ENCODE measurements at places on chromosomes 7 and 10. TPM values are rescaled to one million over a fixed set of nuclear protein-coding genes. Genes with fewer than 3 reads are reported as not detected.
A peak's percentile ranks its signal among the peaks of the same experiment; 100 is the strongest.

ARF5 gene
- 87.6 TPM for total RNA-seq

IFIT2 gene
- 2.0 TPM for total RNA-seq

OR2A12 gene
- total RNA-seq, result not detected

THSD7A gene
- total RNA-seq, result 0.82 TPM

TAS2R4 gene
- total RNA-seq, result 1.3 TPM

MEOX2 gene
- total RNA-seq, result not detected

TRPV5 gene
- total RNA-seq, result 0.13 TPM

KLF14 gene
- total RNA-seq, result not detected

SEC31B gene
- total RNA-seq, result 67.0 TPM

OR2A5 gene
- not detected for total RNA-seq

SLC18A2 gene
- total RNA-seq, result not detected

ENO4 gene
- not detected for total RNA-seq

LZTS2 gene
- 24.8 TPM for total RNA-seq

- peak; percentile 64 for ATAC-seq
These were observed 64.6 kb downstream of the KLF6 start for GRCh38 chr10:3720228-3721019.

- ATAC-seq, result no peak
These were observed 8.7 kb upstream of the CDHR1 start for GRCh38 chr10:84185526-84186175.

- ATAC-seq, result no peak
These were observed 482 bp upstream of the CLDN12 start for GRCh38 chr7:90402785-90403173.

GRCh38 chr7:115475761-115476385 lies 554.0 kb downstream of the MDFIC start:
- ATAC-seq, result peak; percentile 57

GRCh38 chr10:71948496-71949067 lies 15.6 kb upstream of the CHST3 start:
- no peak for ATAC-seq

DNA sequence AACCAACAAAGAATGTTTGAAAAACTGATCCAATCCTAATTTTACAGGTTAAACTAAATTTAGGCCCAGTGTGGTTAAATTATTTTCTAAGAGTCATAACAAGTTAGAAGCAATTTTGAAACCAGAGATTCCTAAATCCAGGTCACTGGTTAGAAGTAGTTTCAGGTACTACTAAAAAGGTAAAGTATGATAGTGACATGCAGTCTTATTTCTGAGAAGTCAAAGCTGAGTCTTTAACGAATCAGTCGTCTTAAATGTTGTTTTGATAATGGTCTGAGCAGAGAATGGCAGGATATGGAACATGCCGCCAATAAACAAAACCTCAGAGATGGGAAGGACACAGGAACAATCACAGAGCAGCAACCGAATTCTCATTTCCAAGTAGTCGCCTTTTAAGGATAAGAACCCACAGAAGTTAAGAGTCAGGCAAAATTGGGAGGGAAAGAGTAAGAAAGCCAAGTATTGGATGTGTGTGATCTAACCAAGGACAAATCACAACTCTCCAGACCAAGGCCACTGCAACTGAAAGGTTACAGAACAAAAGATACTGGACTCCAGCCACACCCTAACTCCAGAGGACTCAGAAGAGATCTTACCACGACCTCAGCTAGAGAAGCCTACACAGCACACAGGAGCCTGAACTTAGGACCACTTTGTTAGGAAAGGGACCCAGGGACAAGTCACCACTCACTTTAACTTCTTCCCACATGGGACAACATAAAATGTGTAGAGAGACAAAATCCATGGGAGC lies 19.7 kb downstream of the TMEM243 start:
- ATAC-seq, result peak; percentile 59

GRCh38 chr7:73718905-73719805 lies at the start of gene STX1A:
Gene STX1A, minus strand, starts transcription at chr7:73719669. Its CDS starts 38 bp downstream, at chr7:73719631.
- ATAC-seq, result peak; percentile 57

GRCh38 chr7:151231080-151231479 lies 1.2 kb upstream of the CHPF2 start:
- ATAC-seq, result no peak

- ATAC-seq, result no peak
These were observed 36.2 kb upstream of the SDK1 start for GRCh38 chr7:3264693-3265339.

GRCh38 chr10:58909881-58910280 lies 266.6 kb upstream of the PHYHIPL start:
- ATAC-seq, result no peak

DNA sequence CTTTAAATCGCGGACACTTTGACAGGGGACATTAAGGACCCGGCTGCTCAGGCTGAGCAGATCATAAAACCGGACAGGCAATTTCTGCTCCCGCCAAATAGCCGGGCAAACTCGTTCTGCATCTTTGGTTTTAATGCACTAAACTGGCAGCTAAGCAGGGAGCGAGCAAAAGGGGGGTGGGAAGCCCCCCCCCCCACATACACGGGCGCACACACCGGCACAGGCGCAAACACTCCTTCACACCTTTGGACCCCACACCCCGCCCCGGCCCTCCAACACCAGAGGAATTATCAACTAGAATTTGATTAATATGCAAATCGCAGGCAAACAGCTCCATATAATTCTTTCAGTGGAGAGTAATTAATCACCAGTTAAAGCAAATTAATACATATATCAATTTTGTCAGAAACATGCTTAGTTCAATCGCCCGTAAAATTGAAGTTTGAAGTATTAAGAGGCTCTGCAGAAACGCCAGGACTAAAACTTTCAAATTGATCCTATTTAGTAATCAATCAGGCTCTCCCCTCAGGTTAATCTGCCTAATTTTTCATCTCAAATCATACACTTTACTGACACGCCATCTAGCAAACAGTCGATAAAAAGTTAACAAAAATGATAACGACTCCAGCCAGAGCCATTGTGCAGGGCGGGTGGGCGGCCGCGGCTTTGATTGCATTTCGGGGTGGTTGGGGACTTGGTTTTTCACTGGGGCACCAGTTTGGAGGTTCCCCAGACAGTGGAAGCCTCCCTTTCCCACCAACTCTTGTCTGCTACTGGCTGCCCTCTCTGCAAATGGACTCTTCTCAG lies 9.9 kb downstream of the LBX1 start:
- ATAC-seq, result no peak

GRCh38 chr10:77084431-77085144 lies 553.0 kb downstream of the KCNMA1 start:
- no peak for ATAC-seq

- ATAC-seq, result peak; percentile 93
These were observed 9.6 kb upstream of the CFAP70 start for GRCh38 chr10:73368238-73368637.

GRCh38 chr10:31664803-31665202 lies 263.8 kb downstream of the ARHGAP12 start:
- no peak for ATAC-seq

GRCh38 chr7:55532150-55532917 lies 40.0 kb downstream of the VOPP1 start:
- ATAC-seq, result peak; percentile 35

DNA sequence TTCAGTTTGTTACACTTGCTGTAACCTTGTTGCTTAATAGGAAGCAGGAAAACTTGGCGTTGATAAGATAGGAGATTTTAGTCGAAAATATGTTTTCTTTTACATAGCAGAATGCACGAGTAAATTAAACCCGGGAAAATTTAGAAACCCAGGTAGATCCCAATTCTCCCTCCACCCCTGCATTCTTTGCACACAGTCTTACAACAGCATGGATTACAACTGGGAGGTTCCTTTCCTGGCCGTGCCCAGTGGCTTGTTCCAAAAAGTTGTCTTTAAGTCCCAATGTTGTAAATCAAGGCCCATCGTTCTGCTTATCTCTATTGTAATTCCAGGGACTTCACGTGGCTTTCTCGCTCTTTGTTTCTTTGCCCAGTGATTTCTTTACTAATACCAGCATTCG lies 1.1 kb upstream of the DPY19L1 start:
- ATAC-seq, result no peak

DNA sequence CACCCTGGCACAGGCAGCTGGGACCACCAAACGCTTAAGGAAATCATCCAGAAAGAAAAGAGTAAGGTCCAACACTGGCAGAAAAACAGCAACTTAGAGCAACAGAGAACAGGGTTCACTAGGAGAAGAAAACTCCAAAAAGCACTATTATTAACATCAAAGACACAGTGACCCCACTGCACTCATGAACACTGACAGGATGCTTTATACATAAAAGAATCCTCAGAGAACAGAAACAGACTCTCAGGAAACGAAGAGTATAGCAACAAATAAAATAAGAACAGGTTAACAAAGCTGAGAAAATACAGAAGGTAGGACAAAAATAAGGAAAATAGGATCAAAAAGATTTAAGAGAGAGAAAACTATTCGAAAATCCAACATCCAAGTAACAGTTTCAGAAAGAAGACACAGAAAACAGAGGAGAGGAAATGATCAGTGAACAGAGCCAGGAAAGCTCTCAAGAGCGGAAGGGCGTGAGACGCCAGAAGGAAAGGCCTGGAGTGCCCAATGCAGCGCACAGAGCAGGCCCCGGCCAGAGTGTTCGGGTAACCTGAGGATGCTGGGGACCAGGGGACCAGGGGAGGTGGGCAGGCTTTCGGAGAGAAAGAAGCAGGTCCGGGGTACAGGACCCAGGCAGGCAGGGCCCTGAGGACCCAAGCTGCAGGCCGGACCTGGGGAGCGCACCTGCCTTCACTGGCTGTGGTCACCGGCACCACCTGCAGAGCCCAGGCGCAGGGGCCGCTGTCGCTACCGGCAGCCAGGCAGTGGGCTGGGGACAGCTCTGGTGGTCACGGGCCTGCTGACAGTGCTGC lies 258.2 kb downstream of the MAD1L1 start:
- ATAC-seq, result no peak

- ATAC-seq, result peak; percentile 35
These were observed 95.5 kb upstream of the KCNIP2 start for GRCh38 chr10:101939008-101939648.
